ENCODE measurements at places on chromosomes 2 and 18.

GRCh38 chr18:60200558-60200957 lies 172.0 kb downstream of the MC4R start:
- no peak for DNase-seq

DNA sequence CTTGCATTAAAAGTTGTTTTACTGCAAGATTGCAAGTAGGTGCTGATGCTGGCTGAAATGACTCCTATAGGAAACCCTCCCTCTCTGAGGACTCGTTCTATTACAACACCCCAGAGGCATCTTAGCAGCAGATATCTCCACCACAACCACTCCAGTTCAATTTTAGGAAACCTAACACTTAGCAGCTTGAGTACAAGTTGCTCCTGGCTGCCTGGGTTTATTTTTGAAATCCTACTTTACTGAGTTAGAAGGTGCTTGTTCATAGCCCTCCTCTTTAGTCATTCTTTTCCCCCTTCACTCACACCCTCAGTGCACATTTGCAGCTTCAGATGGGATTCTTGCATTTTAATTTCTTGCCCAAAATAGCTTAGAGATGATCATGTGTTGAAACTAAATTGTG lies 111.5 kb downstream of the MTCL1 start:
- peak; percentile 56 for DNase-seq

DNA sequence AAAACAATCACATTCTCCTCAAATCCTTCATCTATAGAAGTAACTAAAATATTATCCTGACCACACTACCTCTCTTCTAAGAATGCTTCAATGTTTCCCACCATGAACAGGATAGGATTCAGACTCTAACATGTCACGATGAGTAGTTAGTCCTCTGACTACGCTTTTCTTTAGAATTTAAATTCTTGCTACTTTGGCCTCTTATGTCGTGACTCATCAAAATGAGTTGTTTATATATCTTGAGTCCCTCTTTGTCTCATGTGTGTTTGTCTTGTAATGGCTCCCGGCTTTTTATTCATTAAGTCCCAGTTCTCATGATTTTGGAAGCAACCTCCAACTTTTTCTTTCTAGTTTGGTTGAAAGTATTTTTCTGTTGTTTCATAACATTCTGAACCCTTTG lies 1289.2 kb downstream of the DSC3 start:
- peak; percentile 49 for DNase-seq

- DNase-seq = no peak
Observed at GRCh38 chr2:169087757-169088379, 18.5 kb downstream of the DHRS9 start.

GRCh38 chr2:147363181-147363580 lies 481.6 kb upstream of the ACVR2A start:
- no peak for DNase-seq

DNA sequence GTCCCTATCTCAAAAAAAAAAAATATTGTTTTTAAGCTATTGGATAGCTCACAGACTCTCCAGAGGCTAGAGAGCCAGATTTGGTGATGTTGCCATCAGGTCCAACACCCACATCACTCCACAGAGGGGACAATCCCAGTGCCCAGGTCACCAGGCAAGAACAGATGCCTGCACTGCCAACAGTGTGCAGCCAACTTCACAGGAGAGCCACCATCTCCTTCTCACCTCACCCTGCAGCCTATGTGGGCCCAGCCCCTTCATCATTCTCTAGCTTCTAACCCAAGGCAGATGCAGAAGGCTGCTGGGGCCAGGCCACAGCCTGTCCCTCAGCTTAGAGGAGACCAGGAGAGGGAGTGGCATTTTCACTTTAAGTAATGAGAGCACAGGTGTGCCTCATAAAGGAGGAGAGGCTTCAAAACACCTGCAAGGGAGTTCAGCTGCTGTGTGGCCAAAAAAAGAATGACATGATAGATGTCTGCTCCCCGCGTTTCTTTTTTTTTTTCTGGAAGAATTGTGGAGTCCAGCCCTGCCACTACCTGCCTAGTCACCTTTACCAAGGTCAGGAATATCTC lies 98.0 kb upstream of the ZSWIM2 start:
- DNase-seq = no peak

GRCh38 chr2:36373149-36373926 lies 17.8 kb downstream of the CRIM1 start:
- peak; percentile 43 for DNase-seq

DNA sequence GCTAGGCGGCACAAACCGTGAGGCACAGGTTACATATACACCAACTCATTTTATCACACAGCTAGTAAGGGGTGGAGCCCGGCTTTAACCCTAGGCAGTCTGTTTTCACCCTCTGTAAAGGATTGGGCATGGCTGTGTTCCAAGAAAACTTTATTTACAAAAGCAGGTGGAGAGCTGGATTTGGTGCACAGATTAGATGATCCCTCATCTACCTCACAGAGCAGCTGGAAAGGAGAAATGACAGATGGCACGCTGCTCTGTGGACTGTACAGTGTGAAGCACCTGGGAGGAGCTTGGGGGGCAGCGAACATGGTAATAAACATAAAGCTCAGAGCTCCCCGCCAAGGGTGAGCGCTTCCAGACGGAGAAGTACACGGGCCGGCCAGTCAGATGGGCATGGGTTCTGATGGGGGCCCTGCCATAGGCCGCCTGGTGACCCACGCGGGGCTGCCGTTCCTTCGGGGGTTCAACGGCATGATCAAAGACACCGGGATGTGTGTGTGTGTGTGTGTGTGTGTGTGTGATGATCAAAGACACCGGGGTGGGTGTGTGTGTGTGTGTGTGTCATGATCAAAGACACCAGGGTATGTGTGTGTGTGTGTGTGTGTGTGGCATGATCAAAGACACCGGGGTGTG lies 862 bp upstream of the TMEM177 start:
- no peak for DNase-seq

DNA sequence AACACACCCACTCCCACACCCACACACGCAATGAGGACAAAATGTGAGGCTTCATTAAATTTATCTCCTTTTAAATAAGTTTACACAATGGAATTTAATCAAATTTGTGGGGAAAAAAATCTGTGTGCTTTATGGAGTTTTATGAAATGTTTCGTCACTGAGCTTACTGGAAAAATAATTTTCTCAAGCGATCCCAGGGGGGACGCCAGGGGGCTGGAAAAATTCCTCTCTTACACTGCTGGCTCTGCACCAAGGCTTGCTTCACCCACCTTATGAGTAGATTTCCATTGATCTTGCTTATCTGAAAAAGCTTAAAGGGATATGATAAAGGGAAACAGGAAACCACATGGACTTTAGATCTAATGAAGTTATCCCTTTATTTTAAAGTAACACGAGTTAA lies 95.5 kb downstream of the CABYR start:
- no peak for DNase-seq

DNA sequence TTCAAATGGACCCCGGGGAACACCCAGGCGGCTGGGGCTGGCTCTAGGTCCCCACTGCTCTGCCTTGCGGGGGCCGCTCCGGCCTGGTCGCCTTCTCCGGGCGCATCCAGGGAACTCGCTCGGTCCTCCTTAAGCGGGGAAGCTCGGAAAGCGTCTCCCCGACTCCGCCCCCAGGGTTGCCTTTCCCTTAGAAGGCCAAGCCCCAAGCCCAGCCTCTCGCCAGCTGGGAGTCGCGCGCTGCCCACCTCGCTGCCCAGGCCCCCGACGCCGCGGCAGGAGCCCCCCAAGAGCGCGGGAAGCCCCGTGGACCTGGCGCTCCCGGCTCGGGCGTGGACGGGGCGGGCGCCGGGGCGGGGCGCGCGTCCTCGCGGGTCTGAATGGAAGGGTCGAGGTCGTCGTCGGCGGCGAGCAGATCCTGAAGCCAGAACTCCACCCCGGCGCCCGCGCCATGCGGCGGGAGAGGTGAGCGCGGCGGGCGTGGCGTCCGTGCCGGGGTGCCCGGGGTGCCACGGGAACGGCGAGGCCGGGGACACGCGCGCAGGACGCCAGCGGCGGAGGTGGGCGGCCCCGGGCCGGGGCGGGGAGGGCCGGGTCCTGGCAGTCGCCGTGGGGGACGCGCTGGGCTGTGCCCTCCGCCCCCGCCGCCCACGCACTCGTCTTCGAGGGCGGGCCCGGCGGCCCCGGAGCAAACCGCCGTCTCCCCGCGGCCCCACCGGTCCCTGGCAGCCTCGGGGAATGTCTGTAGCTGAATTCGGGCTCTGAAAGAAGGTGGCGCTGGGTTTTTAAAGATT lies at the start of gene BOK:
BOK (plus strand) TSS at position 214 of the 791 bp plus-strand sequence. CDS start 739 bp downstream, outside the sequence.
- peak; percentile 63 for DNase-seq

- DNase-seq = peak; percentile 80
Observed at GRCh38 chr2:9179572-9180201, 26.9 kb upstream of the ASAP2 start.

DNA sequence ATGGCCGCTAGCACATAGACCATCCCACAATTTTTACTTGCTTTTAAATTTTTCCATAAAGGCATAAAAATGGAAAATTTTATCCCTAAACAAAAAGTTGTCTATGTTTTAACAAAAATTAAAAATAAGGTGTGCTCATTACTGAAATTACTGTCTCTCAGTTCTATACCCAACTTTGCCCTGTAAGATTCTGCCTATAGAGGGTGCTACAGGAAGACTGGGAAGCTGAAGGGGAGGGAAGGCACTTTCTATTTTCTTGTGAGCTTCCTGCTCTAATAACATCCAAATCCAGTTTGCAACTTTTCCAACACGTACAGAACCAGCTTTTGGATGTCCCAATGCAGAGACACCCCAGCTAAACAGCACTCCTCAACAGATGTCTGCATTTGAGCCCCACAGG lies 666.9 kb downstream of the PLCL1 start:
- DNase-seq = no peak

DNA sequence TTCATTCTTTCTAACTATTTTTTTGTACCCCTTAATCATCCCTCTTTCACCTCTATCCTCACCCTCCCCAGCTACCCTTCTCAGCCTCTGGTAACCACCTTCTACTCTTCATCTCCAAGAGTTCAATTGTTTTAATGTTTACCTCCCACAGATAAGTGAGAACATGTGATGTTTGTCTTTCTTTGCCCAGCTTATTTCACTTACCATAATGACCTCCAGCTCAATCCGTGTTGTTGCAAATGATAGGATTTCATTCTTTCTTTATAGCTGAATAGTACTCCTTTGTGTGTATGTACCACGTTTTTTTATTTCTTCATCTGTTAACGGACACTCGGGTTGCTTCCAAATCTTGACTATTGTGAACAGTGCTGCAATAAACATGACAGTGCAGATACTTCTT lies 22.1 kb upstream of the TMEM37 start:
- no peak for DNase-seq

DNA sequence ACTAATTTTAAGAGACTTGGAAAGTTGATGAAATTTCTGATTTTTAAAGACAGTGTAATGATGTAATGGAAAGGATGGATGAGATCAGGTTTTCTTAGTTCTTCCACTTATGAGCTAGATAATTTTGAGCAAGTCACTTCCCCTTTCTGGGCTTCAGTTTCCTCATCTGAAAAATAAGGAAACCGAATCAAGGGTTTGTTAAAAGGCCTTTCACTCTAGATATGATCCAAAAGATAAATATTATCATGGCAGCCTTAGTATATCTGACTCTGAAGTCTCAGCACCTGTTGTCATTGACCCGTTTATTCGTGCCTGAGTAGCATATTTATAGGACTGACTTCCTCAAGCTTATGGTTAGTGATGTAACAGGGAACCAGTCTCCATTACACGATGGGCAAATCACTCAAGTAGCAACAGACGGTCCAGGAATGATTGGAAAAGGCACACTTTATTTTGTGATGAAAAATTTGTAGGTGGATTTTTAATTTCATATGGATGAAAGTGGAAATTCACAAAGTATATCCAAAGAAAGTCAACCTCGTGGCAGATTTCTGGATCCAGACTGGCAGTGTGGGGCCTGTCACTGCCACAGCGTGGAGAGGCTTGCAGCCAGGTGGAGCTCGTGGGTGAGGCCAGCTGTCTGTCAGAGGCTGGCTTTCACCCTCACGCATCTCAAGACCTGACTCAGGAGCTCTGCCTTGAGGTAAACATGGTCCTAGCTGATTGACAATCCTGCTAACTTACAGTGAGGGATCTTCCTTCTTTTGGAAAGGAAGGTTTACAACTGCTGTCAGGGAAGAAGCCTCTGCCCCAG lies 137.9 kb upstream of the CXCR4 start:
- DNase-seq = no peak

Data from HFFc6 (cell line).